ENCODE measurements at places on chromosomes 6 and 20. TPM values are rescaled to one million over a fixed set of nuclear protein-coding genes. Genes with fewer than 3 reads are reported as not detected.

GRCh38 chr6:168939796-168940195, 313.9 kb downstream of the THBS2 start:
- DNase-seq, result no peak

DNA sequence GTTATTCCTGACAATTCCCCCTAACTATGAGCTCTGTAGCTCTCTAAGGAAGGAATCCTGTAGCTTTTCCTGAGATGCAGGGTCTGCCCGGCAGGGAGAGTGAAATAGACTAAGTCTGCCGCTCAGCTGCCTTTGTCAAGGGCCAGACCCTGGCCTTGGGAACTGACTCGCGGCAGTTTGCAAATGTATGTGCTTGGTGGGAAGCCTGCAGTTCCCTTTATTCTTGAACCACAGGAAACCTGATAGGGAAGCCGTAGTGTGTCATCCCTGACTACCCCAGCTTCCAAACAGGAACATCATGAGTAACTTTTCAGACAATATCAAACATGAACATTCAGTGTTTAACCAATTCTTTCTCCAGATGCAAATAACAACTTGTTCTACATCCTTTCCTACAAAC, 78.7 kb upstream of the IFNGR1 start:
- DNase-seq, result no peak

GRCh38 chr6:9140172-9140571, 704.8 kb upstream of the SLC35B3 start:
- peak; percentile 46 for DNase-seq

DNA sequence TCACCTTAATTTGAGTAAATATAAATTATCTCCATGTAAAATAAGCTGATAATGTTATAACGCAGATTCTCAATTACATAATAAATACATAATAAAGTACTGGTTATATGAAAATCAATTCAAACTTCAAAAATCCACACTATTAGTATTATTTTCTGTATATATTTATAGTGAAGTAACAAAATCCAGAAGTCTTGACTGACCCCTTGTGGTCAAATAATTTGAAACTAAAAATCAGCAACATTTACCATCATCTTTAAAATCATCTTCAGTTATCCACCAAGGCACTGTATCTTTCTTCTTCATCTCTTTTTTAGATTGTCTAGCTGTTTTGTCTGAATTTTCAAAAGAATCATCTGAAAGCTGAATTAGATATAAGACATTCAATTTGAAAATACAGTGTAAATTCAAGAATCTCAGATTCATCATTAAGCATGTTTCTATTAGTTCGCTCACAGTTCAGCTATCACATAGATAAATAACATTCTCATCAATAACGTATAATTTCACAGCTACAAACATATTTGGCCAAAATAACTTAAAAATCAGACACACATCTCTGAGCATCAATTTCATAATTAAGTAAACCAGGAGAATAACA, 6.5 kb downstream of the CEP162 start:
- peak; percentile 64 for DNase-seq

- DNase-seq, result peak; percentile 35
Measured at GRCh38 chr20:12014736-12015135, 97.0 kb downstream of the BTBD3 start.

The GZF1 gene
- 12.6 TPM for total RNA-seq

GRCh38 chr20:20831794-20832193, 119.3 kb upstream of the RALGAPA2 start:
- no peak for DNase-seq

The PPARD gene
- total RNA-seq, result 1.3 TPM

The BTNL2 gene
- total RNA-seq, result not detected

DNA sequence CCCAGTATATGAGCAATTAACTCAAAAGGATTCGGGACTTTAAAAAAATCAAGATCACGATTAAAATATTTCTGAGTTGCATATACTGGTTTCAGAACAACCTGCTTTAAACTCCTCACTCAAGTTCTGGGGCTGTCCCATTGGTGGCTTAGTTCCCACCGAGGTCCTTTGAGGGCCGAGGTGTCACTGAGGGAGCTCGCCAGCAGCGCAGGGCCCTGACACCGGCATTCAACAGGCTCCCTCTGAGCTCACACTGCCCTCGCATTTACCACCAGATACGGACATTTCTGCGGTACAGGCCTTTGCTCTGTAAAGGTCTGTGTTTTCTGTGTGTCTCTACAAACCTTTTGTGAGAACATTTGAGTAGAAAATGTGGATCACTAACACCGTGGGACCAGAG, 24.4 kb upstream of the BNIP5 start:
- DNase-seq, result no peak

GRCh38 chr20:50820515-50821256, 25.8 kb downstream of the BCAS4 start:
- DNase-seq, result no peak

- peak; percentile 63 for DNase-seq
Measured at GRCh38 chr6:85113934-85114580, 335.8 kb upstream of the NT5E start.

DNA sequence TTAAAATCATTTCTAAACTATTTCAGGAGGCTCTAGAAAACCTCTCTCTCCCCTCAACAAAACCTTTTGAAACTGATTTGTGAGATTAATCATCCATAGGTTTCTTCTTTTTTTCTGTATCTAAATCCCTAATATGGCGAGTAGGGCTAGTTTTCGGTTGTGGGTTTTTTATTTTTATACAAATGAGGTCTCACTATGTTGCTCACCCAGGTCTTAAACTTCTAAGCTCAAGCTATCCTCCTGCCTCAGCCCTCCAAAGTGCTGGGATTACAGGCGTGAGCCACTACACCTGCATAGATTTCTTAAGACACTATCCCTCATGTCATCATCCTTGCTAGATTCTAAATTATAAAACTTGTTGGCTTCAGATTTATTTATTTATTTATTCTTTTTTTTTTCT, 43.9 kb downstream of the ORC3 start:
- DNase-seq, result no peak

DNA sequence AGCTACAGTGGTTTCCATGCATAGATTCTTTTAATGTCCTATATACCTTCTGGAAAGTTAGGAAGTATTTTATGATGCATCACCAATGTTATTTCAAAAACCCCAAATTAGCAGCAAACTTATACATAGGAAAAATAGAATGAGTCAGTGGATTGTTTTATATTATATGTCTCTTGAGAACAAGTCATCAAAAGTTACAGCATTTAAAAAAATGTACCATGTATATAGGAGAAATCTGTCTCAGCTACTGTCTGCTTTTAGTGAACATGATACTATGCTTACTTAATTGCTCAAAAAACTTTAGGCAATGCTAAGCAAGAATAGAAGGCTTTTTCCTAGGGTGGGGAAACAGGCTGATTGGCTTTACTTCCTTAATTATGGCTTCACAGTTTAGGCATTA, 365.3 kb downstream of the SAMD5 start:
- DNase-seq, result no peak

GRCh38 chr20:35008411-35009342, 53.0 kb downstream of the MYH7B start:
- DNase-seq, result peak; percentile 76

The MCCD1 gene
- not detected for total RNA-seq

DNA sequence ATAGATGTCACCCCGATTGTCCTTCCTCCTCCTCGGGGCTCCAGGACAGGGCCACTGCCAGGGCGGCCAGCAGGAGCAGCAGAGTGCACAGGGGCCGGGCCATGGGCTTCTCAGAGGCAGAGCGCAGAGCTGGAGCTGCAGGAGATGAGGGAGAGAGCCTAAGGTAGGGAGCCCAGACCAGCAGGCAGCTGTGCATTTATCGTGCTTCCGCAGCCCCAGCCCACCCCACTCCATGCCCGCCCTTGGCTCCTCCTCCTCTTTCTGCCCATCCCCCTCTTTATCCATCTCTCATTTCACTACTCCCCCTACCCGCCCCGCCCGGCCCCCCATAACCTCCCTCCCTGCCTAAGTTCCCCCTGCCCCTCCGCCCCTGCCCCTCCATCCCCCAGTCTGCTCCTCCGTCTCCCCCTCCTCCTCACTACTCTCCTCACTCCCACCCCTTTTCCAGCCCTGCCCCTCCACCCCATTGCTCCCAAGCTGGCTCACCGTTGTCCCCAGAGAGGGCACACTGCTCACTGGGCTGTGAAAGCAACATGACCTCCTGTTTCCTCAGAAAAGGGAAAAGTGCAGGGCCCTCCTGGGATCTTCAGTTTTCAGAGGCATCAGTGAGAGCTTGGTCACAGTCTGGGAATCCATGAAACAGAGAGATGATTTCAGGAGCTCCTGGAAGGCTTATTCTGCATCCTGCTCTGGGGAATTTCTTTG, 25.5 kb upstream of the CST1 start:
- no peak for DNase-seq

DNA sequence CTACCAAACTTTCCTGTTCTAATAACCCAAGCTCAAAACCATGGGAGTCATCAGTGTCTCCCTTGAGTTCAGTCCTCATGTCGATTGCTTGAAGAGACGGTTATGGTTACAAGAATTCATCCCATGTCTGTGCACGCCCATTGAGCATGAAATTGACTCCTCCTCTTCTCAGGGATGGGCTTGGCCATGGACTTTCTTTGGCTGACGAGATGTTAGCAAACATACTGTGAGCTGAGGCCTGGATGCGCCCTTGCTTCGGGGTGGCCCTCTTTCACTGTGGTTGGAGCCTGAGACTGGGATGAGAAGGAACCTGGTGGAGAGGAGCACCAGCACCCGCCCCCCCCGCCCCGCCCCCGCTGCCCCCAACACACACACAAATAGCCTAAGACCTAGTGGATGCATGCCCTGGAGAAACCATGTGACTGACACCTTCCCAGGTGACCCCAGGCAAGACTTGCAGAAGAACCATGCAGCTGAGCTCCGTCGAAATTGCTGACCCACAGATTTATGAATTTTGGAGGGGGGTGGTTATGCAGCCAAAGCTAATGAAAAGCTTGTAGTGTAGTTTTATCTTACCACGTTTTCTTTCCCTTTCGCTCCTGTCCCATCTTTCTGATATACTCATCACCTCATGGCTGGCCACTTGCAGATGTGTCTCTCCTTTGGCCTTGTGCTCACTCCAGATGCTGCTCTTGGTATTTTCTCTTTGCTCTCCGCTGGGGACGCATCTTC, 231.4 kb downstream of the CDH4 start:
- DNase-seq, result no peak

GRCh38 chr6:40128127-40128526, 193.9 kb upstream of the MOCS1 start:
- no peak for DNase-seq

GRCh38 chr20:44166477-44166876, 20.5 kb downstream of the JPH2 start:
- peak; percentile 31 for DNase-seq

DNA sequence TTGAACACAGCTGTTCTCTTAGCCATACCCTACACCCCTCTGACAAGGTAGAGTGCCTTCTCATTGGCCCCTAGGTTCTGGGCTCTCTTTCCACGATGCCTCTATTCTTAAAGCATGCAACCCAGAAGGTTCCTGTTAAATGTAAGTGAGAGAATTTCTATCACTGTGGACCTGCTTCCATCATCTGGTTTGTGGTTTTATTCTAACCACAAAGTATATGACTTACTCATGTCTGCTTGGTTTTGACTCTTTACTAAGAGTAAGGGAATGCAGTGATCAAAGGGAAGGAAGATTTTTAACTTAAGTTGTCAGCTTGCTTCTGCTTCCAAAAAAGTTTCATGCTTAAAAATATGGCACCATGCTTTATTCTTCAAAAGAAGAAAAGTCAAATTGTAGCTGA, 80.2 kb downstream of the ANKEF1 start:
- DNase-seq, result peak; percentile 74

Data from fibroblast of the aortic adventitia (primary cell).